ENCODE measurements at places on chromosomes 4 and X.

DNA sequence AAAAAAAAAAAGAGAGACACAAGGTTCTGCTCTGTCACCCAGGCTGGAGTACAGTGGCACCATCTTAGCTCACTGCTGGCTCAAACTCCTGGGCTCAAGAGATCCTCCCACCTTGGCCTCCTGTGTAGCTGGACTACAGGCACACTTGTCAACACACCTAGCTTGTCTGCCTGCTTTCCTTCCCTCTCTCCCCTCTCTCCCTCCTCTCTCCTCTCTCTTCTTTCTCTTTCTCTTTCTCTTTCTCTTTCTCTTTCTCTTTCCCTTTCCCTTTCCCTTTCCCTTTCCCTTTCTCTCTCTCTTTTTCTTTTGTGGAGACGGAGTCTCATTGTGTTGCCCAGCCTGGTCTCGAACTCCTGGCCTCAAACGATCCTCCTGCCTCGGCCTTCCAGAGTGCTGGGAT is 132.1 kb downstream of the DIPK2B start:
- DNase-seq, result no peak

- DNase-seq, result no peak
Measured at GRCh38 chr4:165199722-165200121, 7.6 kb upstream of the KLHL2 start.

DNA sequence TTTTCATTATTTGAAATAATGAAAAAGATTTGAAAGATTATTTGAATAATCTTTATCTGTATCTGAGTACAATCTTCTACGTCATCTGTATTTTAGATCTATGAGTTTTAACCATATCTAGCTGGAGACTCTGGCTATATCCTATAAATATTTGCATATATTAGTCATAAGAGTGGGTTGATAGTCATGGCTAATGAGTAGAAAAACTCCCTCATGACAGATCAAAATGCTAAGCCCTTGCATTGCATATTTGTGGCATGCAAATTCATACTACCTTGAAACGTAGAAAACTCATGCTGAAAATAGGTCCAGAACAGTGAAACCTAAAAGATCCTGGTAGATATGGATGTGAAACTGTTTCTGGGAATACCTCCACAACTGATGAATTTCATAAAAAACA is 291.3 kb downstream of the GALNTL6 start:
- DNase-seq, result no peak

DNA sequence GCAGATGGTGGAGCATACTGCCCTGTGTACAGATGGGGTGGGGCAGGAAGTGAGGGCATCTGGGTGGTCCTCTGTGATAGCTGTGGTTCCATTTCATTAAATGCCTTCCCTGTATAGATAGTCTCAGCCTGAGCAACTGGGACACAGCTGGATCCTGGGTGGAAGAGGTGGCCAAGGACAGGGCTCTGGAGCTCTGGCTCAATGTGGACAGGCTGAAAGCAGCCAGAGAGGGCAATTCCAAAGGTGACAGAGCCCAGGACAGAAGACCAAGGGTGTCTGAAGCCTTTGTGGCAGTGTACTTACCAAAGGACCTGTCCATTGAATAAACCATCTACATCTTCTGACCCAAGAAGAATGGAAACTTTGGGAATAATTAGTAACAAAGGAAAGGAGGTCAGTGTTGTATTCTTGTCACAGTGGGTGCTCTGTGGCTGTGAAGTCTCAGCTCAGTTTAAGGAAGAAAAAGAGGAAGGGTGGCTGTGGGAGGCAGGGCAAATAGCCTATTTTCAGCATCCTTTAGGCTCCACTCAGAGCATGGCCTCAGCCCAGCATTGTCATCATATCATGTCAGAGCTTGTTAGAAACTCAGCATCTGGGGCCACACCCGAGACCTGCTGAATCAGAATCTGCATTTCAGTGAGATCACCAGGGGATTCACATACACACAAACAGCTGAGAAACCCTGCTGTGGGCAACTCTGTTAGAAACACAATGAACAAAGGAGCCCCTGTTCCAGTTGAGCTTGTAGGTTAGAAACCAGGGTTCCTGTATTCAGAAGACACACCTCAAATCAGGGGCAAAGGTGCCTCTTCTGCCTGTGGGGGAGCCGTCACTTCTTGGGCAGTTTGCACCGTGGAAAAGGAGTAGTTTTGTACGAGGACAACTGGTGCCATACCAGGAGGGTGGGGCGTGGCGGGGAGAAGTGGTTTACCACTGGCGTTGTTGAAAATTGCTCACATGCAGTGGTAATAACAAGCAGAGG is 168.6 kb downstream of the PTTG2 start:
- peak; percentile 12 for DNase-seq

DNA sequence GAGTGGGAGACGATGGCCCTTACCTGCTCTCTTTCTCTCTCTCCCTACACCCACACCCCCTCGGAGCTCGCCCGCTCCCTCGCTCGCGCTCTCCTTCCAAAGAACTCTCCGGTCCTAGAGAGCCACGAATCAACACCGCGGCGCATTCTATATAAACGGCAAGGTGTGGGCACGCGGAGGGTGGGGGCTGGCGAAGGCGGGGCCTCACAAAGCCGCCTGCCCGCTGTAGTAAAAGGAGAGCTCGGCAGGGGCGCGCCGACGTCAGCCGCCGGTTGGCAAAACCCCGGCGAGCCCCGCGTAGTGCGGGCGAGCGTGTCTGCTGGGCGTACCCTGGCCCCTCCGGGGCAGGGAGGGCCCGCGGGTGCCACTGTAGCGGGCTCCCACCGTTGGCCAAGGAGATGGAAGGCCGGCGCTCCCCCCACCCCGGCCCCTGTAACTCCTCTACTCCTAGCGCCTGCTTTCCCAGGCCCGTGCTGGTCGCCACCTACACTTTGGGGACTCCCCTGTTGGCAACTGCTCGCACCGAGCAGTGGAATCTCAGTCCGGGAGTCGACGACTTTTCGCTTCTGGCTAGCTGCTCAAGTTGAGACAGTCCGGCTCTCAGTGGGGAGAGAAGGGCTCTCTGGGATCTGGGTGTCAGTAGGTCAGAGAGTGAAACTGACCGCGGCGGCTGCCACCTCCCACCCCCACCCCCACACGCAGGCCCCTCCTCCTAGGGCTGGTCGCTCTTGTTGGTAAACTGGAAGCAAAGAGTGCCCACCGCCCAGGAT is 325.5 kb upstream of the F9 start:
- DNase-seq, result no peak

GRCh38 chr4:177339477-177340374 is 30.1 kb downstream of the NEIL3 start:
- DNase-seq, result no peak

GRCh38 chr4:54050214-54050904 is 14.0 kb downstream of the CHIC2 start:
- DNase-seq, result no peak

GRCh38 chr4:74331252-74331651 is 23.0 kb downstream of the EPGN start:
- no peak for DNase-seq

DNA sequence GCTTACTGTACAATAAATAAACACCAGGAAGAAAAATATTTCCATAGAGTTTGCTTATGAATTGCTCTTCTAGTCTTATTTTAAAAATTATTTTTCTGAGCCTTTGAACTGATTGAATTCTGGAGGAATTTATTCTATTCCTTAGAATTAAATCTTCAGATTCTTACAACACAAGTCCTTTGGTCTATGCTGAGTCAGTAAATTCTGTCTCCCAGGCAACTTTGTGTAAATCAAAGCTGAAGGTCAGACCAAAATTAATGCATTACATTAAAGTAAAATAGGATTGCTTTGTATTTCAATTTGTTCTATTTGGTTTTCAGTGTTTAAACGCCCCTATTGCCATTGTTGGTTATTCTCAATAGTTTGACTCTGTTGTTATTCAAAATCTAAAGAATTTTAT is 26.8 kb upstream of the STPG2 start:
- no peak for DNase-seq

DNA sequence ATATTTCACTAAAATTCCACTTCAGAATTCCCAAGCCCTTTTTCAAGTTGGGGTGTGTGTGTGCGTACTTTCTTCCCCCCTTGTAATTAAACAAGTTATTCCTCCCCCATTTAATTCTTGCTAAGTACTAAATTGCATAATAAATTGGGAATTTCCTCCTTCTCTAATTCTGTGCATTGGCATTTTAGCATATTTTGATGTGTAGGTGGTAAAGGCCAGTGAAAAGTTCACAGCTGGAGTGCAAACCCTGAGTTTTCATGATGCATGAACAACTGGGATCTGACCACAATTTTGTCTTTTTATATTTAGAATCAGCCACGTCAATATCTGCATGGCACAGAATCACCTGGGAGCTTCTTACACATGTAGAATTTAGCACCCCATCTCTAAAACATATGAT is 18.5 kb downstream of the ANXA3 start:
- no peak for DNase-seq

DNA sequence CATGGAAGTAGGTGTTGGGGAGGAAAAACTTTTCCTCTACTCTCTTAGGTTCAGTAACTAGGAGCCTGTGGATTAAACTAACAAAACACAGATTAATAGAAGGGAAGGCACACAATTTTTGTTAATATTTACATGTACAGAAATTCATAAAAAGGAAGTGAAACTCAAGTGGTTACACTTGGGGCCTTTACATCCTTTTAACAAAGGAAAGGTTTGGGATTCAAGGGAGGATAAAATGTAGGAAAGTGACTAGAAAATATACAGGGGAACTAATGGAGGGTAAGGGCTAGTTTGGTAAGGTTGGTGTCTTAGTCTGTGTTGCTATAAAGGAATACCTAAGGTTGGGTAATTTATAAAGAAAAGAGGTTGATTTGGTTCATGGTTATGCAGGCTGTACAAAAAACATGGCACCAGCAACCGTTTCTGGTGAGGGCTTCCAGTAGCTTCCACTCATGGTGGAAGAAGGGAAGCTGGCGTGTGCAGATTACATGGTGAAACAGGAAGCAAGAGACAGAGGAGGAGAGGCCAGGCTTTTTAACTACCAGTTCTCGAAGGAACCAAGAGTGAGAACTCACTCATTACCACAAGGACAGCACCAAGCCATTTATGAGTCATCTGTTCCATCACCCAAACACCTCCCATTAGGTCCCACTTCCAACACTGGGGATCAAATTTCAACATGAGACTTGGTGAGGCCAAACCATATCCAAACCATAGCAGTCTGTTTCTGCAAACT is 124.4 kb downstream of the CHRDL1 start:
- no peak for DNase-seq

GRCh38 chr4:159768016-159768415 is 665.1 kb downstream of the RAPGEF2 start:
- DNase-seq, result no peak

GRCh38 chr4:110104661-110105060 is 93.8 kb downstream of the ELOVL6 start:
- DNase-seq, result no peak

DNA sequence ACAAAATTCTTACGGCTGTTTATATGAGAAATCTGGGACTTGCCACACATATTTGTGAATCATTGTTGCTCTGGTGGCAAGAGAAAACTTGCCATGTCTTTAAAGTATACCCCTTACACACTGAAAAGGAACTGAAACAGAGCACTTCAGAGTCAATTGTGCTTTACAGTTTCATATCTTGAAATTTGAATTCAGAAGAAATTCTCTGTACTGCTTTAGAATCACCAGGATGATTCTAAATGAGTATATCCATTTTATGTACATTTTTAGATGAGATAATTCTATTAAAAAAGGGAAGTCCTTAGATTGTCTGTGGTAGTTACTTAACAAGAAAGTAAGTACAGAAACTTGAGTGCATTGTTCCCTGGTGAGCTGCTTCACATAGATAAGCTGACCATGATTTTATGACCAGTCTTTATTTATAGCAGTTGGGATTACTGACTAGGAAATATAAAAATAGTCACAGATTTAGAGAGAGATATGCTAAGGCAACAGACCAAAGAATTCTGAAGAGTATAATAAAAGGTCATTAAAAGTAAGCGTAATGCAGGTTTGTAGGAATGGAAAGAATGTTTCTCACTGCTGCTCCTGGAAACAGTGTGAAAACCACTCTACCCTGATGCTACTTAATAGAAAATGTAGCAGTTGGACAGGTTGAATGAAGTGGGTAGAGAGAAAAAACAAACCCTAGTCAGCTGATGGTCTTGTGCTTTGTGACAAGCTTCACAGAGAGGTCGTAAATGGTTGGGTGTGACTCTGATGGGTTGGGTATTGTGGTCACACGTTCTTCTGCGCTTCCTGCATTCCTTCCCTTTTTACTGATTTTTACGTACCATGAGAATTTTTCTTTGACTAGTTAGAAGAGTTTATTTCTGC is 41.0 kb downstream of the FNIP2 start:
- DNase-seq, result no peak

GRCh38 chr4:10671366-10671765 is 13.2 kb downstream of the CLNK start:
- DNase-seq, result peak; percentile 8

- no peak for DNase-seq
Measured at GRCh38 chr4:185472103-185472542, 590 bp upstream of the CCDC110 start.

DNA sequence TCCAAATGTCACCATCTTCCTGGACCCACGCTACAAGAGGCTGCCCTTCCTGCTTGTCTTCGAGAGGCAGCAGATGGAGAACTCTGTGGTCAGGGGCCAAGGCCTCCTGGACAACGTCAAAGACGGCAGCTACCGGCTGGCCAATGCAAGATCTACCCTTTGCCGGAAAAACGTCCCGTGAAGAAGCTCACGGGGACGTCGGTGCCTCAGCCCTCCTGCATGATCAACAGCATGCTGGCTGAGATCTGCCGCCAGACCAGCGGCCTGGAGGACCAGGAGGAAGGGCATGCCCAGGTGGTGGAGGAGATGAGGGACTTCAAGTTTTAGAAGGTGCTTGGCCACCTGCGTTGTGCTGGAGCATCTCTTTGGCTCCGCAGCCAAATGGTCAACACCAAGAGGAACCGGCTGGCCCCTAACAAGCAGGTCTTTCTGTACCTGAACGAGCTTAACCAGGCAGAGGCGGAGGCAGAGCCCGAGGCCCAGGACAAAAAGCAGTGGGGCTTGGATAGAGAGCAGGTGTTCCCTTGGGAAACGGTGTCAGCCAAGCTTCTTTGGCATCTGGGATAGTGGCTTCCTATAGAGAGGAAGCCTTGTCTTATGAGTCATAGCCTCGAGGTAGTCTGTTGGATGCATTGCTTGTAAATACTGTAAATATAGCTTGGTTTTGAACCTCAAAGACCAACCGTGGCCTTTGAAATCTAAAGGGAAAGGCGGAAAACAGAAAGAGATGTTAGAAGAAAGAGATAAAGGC is 94.8 kb upstream of the ELOVL6 start:
- DNase-seq, result no peak

DNA sequence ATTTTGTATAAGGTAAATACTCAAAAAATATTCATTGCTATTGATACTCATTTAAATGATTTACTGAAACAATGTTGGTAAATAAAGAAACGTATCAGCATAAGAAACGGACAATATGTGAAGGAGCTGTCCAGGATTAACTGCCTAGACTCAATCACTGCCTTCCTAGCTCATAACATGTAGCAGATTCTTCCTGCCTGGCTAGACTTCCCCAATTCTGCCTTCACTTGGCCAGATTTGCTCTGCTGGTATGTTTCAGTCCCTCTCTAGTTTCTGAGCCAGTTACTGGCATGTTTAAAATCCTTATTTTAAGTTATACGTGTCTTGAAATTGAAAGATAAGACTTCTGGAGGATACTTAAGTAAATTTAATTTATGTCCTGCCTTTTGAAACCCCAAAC is 740.3 kb downstream of the CENPC start:
- DNase-seq, result no peak

- DNase-seq, result no peak
Measured at GRCh38 chr4:170374770-170375169, 285.0 kb upstream of the AADAT start.

- DNase-seq, result no peak
Measured at GRCh38 chr4:183637461-183637860, 21.5 kb downstream of the RWDD4 start.

Measured in T follicular helper cell (primary cell).